ENCODE measurements at places on chromosomes 16 and 17. TPM values are rescaled to one million over a fixed set of nuclear protein-coding genes. Genes with fewer than 3 reads are reported as not detected.
A peak's percentile ranks its signal among the peaks of the same experiment; 100 is the strongest.

- no peak for DNase-seq
- no peak overlapping the region for H3K27ac ChIP-seq
- no peak overlapping the region for H3K4me3 ChIP-seq
Observed at GRCh38 chr16:71771571-71771970, 37.1 kb downstream of the AP1G1 start.

NGFR gene
- 11.3 TPM for total RNA-seq

TP53TG3F gene
- not detected for total RNA-seq

DNA sequence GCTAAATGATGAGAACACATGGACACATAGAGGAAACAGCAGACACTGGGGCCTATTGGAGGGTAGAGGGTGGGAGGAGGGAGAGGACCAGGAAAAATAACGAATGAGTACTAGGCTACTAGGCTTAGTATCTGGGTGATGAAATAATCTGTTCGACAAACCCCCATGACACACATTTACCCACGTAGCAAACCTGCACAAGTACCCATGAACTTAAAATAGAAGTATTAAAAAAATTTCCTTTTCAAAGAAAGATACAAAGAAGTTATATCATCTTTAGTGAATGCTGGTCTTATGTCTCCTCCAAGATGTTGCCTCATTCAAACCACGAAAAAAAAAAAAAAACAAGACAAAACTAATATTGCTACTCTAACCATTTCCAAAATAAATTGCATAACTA lies 31.7 kb downstream of the MBTD1 start:
- H3K4me3 ChIP-seq: no peak overlapping the region
- H3K4me1 ChIP-seq: no peaks in the 10 kb centered on the region
- DNase-seq: no peak
- H3K27me3 ChIP-seq: no peaks in the 10 kb centered on the region
- no peak overlapping the region for H3K27ac ChIP-seq

DNA sequence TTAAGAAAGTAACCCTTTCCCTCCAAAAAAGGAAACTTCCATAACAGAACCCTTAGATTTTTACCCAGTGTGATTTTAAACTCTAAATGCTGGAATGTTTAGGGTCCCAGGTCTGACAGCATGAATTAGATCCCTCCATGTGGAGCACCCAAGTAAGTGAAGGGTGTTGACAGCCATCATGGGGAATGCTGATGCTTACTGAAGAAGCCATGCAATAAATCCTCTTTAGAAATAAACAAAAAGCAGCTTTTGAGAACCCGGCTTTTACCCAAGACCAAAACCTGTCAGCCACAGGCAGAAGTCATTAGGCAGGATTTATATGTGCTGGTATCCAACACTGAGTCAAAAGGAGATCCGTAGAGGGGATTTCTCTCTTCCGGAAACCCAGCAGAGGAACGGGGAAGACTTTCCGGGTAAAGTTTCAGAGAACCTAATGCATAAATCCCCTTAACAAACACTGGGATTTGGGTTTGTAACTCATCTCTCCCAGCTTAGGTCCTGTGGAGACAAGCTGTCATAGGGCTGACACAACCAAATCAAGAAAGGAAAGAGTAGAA lies 287.5 kb downstream of the IRX3 start:
- no peaks in the 10 kb centered on the region for H3K27me3 ChIP-seq
- H3K4me3 ChIP-seq: no peak overlapping the region
- no peaks in the 10 kb centered on the region for H3K4me1 ChIP-seq
- H3K36me3 ChIP-seq: no peaks in the 10 kb centered on the region
- DNase-seq: no peak

GRCh38 chr16:28112908-28113307 lies 49.4 kb upstream of the GSG1L start:
- no peaks in the 10 kb centered on the region for H3K4me1 ChIP-seq
- H3K36me3 ChIP-seq: peaks cover 48% of the 10 kb centered on the region
- H3K27me3 ChIP-seq: no peaks in the 10 kb centered on the region
- H3K4me3 ChIP-seq: no peak overlapping the region
- H3K27ac ChIP-seq: no peak overlapping the region
- DNase-seq: no peak

WFIKKN1 gene
- total RNA-seq: 17.3 TPM

GRCh38 chr17:18877104-18877645 lies 19.2 kb downstream of the PRPSAP2 start:
- no peaks in the 10 kb centered on the region for H3K27me3 ChIP-seq
- no peaks in the 10 kb centered on the region for H3K4me1 ChIP-seq
- DNase-seq: no peak
- no peak overlapping the region for H3K27ac ChIP-seq
- H3K36me3 ChIP-seq: peaks cover 60% of the 10 kb centered on the region

DNA sequence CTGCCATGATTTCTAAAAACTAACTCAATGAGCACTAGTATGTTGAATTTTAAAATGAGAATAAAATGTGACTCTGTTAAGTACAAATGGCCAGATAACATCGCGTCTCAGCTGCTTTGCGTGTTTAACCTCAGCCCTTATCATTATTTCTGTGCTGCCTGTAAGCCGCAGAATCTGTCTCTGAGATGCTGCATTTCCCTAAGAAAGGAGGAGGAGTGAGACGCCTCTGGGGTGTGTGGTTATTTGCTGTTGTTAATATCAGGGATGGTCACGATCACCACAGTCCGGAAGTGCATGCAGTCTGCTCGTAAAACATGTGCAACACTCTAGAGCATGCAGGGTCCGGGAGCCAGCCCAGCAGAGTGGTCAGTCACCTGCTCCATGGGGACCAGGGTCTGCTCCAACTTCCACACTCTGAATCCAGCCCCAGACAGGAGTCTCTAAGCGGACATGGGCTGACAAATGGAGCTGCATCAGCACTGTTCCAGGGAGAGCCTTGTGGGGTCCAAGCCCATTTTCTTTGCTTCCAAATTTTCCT lies 342.5 kb downstream of the MAF start:
- no peak overlapping the region for H3K27ac ChIP-seq
- no peaks in the 10 kb centered on the region for H3K27me3 ChIP-seq
- H3K4me1 ChIP-seq: peaks cover 4% of the 10 kb centered on the region
- H3K36me3 ChIP-seq: no peaks in the 10 kb centered on the region
- DNase-seq: no peak

GRCh38 chr17:77881545-77881944 lies 77.0 kb upstream of the TNRC6C start:
- H3K27ac ChIP-seq: 0 out of 2 replicates have a peak overlapping the region, but pooled peaks have one; percentile 17
- peaks cover 10% of the 10 kb centered on the region for H3K27me3 ChIP-seq
- H3K4me3 ChIP-seq: no peak overlapping the region
- H3K4me1 ChIP-seq: peaks cover 16% of the 10 kb centered on the region

DNA sequence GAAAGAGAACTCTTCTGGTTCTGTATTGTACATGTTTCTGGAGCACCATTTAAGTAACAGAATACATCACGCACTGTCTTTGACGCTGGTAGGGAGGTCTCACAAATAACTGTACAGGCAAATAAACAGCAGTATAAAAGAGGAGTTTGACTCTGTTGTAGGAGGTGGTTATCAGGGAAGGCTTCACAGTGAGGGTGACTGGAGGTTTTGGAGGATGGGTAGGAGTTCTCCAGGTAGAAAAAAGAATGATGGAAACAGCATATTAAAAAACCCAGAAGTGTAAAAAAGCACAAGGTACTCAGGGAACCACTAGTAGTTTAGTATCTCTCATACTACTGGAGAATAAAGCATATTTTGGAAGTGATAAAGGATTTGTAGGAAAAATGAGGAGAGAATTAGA lies 2.7 kb upstream of the SLC6A2 start:
- H3K27me3 ChIP-seq: peaks cover 36% of the 10 kb centered on the region
- H3K4me3 ChIP-seq: no peak overlapping the region
- no peaks in the 10 kb centered on the region for H3K36me3 ChIP-seq
- DNase-seq: no peak
